ENCODE measurements at places on chromosomes 12 and 14. TPM values are rescaled to one million over a fixed set of nuclear protein-coding genes. Genes with fewer than 3 reads are reported as not detected.

- DNase-seq: no peak
These were observed 33.9 kb upstream of the RNU6-7 start for GRCh38 chr14:32167907-32168306.

DNA sequence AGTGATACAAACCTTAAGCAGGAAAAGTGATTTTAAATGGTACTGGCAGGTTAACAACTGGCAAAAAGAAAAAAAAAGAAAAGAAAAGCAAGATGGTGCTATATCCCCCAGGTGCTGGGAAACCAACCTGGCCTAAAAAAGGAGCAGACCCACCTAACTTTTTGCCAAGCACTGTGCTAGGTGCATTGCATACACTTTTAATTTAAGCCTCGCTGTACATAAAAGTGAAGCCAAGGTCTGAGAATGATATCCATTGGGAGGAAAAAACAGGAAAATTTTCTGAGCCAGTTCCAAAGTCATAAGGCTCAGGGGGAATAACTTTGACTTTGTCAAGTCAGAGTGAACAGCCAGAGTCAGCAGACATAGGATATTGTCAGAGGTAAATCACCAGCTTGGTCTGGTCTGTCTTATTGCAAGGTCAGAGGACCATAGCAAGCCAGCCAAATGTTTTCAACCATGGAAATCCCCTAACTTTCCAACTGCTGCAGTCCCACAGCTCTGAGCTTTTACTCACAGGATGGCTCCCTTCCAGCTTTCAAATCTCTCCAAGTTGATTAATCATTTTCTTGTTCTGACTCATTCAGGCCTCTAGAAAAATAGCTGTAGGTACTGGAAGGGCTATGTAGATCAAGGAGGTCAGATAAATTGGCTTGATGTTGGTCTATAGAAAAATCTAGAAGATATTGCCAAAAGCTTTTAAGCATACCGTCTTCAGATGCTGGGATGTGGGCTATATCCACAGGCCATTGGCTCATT is 412.9 kb downstream of the RAD51B start:
- peak; percentile 89 for DNase-seq

DNA sequence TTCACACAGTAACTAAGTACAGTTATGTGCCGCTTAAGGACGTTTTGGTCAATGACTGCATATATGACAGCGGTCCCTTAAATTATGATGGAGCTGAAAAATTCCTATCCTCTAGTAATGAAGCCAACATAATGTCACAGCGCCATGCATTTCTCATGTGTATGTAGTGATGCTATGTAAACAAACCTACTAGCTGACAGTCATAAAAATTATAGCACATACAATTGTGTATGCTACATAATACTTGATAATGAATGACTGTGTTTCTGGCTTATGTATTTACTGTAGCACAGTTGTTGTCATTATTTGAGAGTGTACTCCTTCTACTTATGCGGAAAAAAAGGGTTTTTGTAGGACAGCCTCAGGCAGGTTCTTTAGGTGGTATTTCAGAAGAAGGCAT is 99.7 kb downstream of the DACT1 start:
- no peak for DNase-seq

- no peak for DNase-seq
These were observed 7.8 kb downstream of the ACOT4 start for GRCh38 chr14:73599499-73599898.

GRCh38 chr12:89244536-89244935 is 107.8 kb downstream of the DUSP6 start:
- DNase-seq: no peak

DNA sequence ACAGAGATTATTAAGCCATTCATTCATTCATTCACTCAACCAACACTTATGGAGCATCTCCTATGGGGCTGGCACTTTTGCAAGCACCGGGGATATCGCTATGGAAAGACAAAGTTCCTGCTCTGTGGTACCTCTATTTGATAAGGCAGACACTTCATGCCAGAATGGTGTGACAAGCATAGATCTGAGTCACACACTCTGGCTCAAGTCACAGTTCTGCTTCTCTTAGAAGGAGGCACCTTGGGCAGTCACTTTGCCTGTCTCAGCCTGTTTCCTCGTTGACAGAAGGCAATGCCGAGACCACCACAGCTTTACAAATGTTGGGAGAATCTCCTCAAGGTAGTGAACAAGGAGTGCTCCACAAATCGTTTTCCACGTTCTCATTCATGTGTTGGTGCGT is 205.2 kb downstream of the SLC41A2 start:
- no peak for DNase-seq

DNA sequence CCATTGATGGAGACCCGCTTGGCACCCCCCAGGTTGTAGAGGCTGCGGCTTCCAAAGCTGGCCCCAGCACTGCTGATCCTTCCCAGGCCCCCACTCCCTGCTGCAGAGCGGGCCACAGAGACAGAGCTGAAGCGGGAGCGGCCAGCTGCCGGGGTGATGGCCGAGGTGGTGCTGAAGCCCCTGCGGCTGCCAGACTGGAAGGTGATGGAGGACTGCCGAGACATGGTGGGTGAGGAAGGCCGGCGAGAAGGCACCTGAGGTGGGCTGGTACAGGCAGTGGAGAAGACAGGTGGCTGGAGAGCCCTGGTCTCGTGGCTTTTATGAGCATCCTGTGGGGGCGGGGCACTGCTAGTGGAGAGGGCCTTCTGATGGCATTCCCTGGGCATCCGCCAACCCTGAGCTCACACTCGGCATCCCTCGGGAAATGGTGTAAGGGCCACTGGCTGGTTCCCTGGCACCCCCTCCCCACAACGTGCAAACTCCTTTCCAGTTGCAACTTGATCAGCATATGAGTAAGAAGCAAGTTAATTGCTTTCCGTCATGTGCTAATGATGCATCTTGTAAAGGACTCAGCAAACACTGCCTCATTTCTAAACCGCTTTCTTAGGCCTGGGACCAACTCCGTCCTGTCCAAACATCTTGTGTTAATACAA is at the start of gene KRT75:
TSS of gene KRT75 (minus strand) at position 291 of the 653 bp plus-strand sequence. CDS start at position 224, 67 bp downstream.
- DNase-seq: no peak

DNA sequence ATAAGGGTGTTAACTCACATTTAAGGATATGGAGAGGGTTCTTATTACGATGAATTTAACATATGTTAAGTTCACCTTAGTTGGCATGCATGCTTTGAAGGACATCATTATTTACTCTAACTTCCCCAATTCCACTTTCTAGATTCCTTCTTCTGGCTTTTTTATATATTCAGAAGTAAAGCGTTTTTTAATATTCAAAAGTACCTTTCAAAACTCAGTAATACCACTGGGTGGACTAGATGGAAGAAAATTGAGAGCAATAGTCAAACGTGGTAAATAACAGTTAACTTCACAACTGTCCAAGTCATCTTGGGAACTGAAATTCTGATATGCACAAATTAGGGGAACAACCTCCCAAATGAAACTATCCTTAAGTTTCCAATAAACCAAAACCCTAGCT is 9.1 kb downstream of the SINHCAF start:
- DNase-seq: no peak

DNA sequence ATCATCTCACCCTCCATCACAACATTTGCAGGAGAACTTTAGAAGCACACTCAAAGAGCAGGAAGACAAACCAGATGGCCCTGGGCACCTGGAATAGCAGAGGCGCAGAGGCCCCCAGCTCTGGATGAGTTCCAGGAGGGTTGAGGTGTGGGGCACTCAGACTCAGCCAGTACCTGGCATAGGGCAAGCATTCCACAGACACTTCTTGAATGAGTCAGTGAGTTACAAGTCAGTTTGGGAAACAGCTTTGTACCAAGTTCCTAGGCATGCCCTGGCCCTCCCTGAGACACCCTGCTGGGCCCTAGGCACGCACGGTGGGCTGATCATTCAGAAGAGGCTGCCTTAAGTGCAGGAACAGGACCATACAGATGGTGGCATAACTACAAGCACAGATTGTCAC is 54.3 kb downstream of the MAP3K9 start:
- peak; percentile 37 for DNase-seq

DNA sequence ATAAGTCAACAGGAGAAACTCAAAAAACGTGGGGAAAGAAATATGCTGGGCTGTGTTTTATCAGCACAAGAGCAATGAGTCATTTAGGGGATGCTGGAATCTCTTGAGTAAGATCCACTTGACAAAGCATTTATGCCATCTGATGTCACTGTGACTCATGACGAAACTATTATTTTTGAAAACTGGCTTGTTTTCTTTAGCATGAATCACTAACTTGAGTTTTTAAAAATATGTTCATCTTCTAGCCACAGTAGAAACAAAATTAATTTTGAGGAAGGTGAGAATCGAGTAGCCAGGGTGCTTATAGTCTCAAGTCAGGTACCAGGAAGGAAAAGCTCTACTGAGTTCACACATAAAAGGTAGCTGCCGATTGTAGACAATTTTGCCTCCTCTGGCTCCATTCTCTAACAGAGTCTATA is 456.2 kb upstream of the MGAT4C start:
- DNase-seq: no peak

DNA sequence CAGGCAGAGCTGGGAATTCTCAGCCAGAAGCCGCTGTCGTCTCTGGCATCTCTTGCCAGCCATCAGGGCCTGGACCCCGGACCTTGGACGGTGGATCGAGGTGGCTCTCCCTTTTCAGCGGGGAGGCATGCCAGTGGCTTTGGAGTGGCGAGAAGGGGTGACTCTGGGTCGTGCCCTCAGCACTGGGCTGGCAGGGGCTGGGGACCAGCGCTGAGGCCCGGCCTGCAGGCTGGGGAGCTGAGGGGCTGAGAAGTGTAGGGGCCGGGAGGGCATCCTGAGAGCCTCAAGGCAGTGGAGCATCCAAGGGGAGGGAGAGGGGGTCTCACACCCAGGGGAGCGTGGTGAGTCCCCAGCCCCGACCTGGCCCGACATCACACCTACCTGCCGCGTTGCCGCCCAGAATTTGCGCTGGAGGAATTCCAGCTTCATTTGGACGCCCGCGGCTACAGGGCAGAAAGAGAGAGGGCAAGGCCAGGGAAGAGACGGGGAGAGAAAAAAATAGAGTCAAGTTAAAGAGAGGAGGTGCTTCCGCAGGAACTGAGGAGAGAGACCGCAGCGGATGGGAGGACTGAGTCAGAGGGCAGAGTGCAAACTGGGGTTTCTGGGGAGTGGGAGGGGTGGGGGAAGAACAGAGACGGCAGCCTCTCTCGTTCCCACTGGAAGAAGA is 9.0 kb upstream of the LRTM2 start:
- DNase-seq: no peak

DNA sequence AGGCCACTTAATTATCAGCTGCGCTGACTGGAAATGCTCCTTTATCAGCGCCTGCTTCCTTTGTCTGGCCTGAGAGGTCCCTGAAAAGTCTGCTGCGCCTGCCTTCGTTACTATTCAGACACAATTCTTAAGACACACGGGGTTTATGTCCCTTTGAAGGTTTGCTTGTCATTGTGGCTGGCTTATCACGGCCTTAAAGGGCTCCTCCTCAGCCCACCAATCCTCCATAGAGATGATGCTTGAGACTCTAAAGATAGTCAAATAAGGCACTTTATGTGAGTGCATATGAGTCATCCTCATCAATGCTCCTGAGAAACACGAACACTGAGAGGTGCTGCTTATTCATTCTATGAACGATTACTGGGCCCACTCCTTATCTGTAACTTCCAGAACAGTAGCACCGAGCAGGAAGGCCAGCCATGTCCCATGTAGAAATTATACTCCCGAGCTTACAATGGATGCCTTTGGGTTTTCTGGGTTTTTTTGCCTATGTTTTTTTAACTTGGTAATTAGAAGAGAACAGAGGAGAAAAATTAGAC is 1268.2 kb upstream of the TMEM132C start:
- DNase-seq: no peak

GRCh38 chr14:90593254-90594040 is 196.6 kb downstream of the CALM1 start:
- no peak for DNase-seq

DNA sequence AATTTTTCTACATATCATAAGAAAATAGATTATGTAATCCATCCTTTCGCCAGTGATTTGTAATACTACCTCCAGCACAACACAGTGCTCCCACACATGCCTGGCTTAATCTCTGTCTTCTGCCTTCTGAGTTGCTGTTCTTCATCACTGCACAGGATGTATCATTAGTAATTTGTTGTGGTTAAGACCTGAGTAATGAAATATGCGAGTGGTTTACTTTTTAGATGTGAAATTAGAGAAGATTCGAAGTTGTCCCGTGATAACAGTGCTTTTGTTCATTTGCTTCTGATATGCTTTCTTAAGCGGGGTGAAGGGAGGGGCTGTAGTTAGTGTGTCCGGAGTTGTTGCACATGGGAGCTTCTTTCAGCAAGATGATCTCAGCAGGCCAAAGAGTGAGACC is 18.1 kb downstream of the KRT85 start:
- no peak for DNase-seq

DNA sequence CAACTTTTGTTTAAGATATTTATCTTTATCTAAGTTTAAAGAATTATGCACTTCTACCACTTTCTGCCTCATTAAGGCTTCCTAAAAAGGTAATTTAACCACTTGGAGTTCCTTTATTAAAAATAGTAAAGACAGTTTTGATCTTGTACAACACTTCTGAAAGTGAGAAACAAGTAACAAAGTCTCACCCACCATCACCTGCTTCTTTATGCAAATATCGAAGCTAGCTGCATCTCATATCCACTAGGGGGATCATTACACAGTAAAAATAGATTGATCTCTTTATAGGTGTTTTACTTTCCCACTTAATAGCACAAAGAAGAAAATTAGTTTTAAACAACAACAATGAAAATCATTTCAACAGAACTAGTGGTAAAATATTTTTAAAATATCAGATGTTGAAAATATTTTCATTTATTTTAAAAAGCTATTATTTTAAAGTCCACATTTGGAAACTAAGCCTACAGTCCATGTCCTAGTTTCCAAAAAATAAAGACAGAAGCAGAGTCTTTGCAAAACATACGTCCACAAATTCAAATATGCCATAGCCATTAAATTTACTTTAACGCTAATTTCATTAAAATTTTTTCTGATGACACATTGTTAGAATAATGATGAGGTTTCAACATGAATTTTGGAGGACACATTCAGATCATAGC is 160.0 kb upstream of the SOX5 start:
- no peak for DNase-seq

GRCh38 chr12:115507951-115508722 is 769.4 kb downstream of the MED13L start:
- peak; percentile 20 for DNase-seq

The TMPRSS12 gene
- 0.18 TPM for polyA plus RNA-seq

The ATXN3 gene
- polyA plus RNA-seq: 31.9 TPM

The NFATC4 gene
- polyA plus RNA-seq: 64.5 TPM

The ANGEL1 gene
- polyA plus RNA-seq: 39.5 TPM

The TTC9 gene
- 10.2 TPM for polyA plus RNA-seq

The CCDC184 gene
- polyA plus RNA-seq: 0.33 TPM

The PAH gene
- 6.3 TPM for polyA plus RNA-seq

The HOXC13 gene
- polyA plus RNA-seq: not detected

The STYK1 gene
- 0.63 TPM for polyA plus RNA-seq

The PARP11 gene
- 17.2 TPM for polyA plus RNA-seq
